ENCODE measurements at places on chromosomes 5 and 9.

DNA sequence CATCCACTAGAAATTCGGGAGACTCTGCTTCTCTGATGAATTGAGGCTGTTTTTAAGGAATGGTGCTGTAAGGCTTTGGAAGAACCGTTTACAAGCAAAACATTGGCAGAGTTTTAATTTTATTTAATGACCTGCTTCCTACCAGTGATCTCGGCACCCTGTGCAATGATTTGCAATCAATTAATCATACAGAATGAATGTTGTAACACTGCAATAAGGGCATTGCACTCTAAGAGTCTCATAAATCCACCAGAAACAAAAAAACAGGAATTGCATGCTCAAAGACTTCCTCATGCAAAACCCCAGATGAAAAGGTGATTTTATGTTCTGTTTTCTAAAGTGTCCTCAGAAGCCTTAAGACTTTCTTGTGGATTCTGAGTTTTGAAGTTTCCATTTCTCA lies 295.7 kb downstream of the ARHGEF28 start:
- DNase-seq: no peak

- DNase-seq: no peak
These were observed 630.6 kb upstream of the SGCD start for GRCh38 chr5:155696362-155696761.

- no peak for DNase-seq
These were observed 93.9 kb downstream of the SCAI start for GRCh38 chr9:125049212-125050049.

GRCh38 chr5:38874948-38875456 lies 29.2 kb downstream of the OSMR start:
- no peak for DNase-seq

DNA sequence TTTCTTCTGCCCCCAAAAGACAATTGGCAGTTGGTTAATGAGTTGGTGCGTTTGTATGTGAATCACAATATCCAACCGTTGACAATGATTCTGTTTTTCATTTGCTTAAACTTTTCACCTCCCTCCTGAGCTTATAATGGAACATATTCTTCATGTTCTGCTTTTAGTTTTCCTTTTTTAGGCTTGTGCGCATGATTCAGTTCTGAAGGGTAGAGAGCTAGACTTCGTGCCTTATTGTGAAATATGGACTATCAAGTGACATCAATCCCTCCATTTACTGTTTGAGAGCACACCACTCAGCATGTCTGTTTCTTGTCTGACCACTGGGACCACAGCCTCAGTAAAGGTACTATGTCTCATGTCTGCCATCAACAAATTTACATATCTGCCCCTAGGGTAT lies 30.5 kb upstream of the LPAR1 start:
- no peak for DNase-seq

DNA sequence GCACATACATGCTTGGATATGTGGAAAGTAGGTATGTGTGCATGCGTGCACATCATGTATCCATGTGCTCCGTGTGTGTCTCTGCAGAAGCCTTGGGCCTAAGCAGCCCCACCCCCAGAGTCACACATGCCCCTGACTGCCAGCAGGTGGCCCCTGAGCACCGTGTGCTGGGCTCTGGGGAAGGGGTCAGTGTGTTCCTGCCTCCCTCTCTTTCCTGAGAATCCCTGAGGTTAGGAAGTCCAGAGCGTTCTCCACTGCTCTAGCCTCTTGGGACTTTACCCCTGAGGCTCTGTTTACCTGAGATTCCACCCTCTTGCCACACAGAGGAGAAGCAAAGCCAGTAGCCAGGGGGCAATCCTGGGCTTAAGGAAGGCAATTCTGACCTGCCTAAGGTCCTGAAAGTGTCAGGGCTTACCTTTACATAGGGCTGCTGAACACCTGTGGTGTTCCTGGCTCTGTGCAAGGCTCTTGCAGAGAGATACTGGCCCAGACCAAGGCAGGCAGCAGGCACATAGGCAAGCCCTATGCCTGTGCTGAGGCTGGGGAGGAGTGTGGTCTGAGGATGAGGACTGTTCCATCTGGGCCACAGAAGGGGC lies 207.3 kb downstream of the TMEM38B start:
- DNase-seq: no peak

DNA sequence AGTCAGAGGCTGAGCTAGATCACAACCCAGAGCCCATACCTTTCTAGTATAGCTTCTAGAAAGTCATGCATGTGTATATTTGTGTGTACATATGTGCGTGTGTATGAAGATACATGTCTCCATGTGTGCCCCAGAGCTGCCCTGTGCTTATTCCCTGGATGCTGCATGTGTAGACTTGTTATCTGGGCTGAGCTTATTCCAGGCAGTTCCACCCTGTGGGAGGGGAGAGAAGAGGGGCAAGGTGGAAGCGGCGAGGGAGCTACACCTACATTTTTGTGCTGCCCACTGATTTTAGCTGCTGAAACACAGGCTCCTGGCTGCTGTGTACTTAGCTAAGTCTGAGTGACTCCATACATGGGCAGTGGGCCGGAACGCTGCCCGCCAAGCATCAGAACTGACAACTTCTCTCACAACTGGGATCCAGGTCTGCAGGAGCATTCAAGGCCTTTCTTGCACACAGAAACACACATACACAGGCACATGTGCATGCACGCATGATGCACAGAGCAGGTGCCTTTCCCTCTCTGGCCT lies 38.0 kb upstream of the XPA start:
- no peak for DNase-seq

DNA sequence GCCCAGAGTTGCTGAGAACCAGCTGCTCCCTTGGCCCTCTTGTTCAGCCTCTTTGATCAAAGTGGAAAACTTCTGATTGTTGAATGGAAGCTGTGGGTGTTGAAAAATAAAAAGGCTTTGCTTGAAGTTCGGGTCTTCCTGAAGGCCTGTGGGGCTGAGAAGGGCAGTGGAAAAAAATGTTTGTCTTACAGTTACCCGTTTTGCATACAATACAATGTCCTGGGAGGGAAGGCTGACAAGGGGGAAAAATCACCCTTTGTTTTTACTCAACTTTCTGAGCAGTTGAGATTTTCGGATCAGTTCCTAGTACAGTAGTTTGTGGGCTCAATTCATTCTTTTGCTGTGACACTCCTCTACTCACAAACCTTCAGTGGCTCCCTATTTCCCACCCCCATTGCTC lies 2.1 kb upstream of the TNFSF8 start:
- DNase-seq: no peak

DNA sequence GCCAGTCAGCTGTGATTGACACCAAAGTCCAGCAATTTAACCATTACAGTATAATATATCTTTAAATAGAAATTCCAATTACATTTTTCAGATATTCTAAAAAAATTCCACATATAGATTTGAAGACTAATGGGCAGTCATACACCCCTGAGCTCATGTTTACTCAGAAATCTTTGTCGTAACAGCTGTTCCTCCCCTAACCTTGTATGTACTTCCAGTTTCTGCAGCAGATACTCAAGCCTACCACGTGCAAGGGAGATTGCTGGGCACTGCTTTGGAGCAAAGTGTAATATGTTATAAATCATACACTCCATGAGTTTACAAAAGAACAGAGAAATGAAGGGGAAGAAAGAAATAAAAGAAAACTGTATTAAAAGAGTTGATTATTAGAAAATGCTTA lies 241.2 kb downstream of the TRIM32 start:
- DNase-seq: no peak

DNA sequence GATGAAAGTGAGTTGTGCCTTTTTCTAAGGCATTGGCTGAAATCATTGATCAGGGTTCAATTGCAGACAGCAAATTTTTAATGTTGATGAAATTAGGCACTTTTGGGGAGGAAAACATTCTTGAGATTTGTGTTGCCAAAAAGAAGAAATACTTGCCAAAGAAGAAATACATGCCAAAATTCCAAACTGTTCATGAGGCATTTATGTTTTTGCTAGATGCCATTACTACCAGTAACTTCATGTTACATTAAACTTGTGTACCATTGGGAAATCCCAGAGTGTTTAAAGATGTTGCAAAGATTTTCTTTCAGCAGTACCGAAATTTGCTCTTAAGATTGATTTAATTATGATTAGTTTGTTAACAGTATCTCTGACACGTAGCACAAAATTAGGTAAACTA lies 7.0 kb downstream of the XRCC4 start:
- no peak for DNase-seq

- peak; percentile 64 for DNase-seq
These were observed 25.7 kb downstream of the UTP15 start for GRCh38 chr5:73591102-73591695.

DNA sequence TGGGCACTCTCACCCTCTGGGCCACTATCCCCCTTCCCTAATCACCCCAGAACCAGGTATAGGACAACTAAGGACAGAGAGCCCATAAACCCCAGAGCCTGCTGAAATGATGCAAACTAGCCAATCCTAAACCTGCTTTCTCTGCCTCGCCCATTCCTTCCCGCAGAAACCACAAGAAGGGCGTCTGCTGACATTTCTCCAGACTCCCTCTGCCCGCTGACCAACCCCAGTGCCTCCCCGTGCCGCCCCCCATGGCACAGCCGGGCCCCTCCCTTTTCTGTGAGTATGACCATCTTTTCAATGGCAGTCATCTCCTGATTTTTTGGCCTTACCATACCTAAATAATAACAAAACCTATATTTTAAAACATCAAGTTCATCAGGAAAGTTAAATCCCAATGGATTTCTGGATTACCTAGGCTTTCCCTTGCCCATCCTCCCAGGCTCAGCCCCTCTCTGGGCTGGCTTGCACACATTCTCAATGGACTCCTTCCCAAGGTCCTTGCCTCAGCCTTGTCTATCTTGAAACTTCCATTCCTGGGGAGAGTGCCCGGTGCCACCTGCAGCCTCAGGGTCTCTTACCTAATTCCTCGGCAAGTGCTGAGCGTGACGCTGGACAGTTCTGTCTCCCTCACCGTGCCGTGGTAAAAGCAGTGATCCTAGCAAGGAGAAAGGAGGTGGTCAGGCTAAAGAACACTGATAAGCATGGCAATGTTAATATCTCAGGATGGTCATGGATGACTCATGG lies 45.2 kb downstream of the ADAM19 start:
- DNase-seq: no peak

GRCh38 chr9:21311889-21312288 lies 6.8 kb upstream of the IFNA5 start:
- DNase-seq: no peak

DNA sequence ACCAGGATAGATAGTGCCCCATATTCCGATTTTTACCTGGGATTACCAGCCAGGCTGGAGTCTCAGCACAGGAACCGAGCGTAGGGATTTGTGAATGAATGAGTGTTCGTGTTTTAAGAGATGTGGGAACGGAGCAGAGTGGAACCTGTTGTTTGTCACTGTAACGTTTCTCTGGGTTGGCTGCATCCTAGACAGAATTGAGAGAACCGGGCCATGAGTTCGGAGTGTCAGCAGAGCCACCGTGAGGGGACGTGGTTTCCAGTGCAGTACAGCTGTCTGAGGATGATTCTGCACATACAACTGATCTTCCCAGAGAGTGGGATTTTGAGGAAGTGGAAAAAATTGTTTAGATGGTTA lies 1.2 kb downstream of the PDE8B start:
- DNase-seq: no peak

GRCh38 chr9:84301851-84302250 lies 38.7 kb downstream of the SLC28A3 start:
- DNase-seq: no peak

GRCh38 chr9:99253134-99253533 lies 31.1 kb downstream of the SEC61B start:
- DNase-seq: no peak

DNA sequence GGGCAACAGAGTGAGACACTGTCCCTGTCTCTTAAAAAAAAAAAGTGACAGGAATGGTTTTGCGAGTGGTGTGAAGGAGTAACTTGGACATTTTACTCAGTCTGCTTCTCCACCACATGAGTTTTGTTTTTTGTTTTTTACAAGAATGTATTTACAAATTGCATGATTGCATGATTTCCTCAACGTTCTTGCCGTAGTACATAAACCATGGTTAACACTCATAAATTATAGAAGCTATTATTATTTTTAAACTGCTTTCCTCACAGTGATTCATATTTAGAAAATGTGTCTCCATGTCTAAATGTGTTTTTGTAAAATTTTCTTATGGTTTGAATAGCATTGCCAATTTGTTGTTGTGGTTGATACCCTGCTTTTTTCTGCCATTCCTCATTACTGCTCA lies 220.0 kb downstream of the GOLPH3 start:
- DNase-seq: no peak

DNA sequence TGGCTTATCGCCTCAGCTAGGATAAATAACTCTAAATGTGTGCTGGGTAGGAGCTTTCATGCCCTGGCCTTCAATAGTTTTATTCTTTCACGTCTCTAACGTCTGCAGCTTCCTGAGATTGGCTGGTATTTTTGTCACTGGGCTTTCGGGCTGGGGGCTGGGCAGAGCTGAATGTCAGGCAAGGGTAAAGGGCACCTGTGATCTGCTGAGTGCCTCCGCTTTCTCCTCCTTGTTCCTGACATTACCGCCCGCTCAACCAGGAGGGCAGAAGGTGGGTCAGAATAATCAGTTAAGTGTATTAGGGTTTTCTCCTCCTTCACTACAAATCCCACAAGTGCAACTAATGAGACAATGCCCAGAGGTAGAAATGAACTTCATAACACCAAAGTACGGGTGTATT lies 216.6 kb downstream of the TSSK1B start:
- DNase-seq: no peak

- DNase-seq: no peak
These were observed 28.0 kb upstream of the ERAP1 start for GRCh38 chr5:96835791-96836191.

- DNase-seq: no peak
These were observed 27.1 kb upstream of the LRRC14B start for GRCh38 chr5:164244-164643.

DNA sequence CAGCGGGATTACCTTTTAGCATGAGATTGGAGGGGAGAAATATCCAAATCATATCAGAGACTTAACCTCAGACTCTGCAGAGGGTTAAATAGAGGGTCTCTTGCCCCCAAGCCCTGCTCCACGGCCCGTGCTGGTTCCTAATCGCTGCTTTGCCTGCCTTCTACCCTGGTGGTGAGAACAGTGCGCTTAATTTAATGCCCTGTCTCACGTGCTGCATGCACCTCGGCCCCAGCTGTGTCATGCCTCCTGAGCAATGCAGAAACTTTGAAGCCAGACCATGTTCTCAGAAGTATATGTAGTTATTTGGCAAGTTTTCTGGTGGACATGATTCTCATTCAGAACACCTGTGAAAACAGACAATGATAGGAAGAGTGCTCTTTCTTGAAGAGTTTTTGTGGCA lies 1.4 kb downstream of the OTULIN start:
- peak; percentile 49 for DNase-seq

DNA sequence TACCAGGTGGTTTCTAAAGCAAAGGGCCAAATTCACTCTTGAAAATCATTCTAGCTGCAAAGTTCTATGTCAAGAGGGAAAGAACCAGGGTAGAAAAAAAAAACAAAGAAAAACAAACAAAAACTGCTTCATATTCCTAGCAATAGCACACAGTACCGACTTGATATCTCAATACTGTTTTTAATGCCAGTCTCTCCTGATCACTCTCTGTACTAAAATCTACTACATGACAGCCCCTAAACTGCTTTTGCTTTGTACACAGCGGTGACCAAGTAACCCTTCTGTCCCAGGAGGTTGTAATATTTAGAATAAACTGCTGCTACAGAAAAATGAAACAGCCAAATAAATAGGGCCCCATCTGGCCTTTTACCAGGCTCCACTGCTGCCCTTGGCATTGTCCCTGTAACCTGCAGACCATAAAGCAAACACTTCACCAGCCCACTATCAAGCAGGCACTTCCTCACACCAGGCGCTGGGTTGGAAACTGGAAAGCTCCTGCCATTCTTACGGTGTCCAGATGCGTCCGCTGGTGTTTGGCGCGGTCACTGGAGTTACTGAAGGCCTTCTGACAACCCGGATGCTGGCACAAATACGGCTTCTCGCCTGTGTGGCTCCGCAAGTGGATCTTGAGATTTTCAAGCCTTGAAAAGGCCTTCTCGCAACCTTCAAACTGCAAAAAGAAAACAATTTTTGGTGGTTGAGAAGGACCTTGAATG lies 363.2 kb downstream of the GLIS3 start:
- DNase-seq: no peak
